Cortex of kidney (tissue), 1 donor: ENCODE measurements at places on chromosomes 1 and 21.

DNA sequence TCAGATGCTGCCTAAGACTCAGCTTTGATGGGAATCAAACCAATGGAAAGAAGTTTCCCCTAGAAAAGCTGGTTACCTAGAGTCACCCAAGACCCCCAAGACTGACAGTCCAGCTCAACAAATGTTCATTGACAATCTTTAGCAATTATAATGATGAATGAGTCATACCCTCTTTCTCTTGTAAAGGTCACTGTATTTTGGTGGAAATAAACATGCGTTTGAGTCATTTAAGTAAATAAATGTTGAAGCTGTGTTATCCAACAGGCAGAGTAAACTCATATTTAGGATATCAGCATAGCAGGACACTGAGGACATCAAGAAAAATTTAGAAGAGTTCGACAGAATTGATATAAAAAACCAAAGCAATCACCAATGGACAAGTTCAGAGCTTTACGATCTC is 295.9 kb downstream of the RGS7 start:
- no peak for DNase-seq

GRCh38 chr1:206634365-206635079 is 814 bp upstream of the DYRK3 start:
- no peak for DNase-seq

DNA sequence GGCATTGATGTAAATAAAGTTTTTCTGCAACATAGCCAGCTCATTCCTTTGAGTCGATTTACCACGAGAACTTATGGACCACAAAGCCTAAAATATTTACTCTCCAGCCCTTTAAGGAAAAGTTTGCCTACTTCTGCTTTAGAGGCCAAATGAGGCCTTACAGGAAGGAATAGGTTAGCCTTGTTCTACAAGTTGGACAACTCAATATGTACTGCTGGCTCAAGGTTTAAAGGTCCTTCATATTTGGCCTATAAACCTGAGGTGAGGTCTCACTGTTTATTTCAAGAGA is 144.5 kb upstream of the DNAH14 start:
- DNase-seq = no peak

- no peak for DNase-seq
Observed at GRCh38 chr1:45843474-45843905, 40.1 kb downstream of the MAST2 start.

- no peak for DNase-seq
Observed at GRCh38 chr1:211925016-211925415, 94.5 kb upstream of the LPGAT1 start.

GRCh38 chr1:185837711-185838110 is 103.5 kb downstream of the HMCN1 start:
- DNase-seq = no peak

- DNase-seq = no peak
Observed at GRCh38 chr1:78091215-78091813, 45.5 kb downstream of the GIPC2 start.

GRCh38 chr1:186374303-186375151 is 526 bp downstream of the TPR start:
- DNase-seq = no peak

DNA sequence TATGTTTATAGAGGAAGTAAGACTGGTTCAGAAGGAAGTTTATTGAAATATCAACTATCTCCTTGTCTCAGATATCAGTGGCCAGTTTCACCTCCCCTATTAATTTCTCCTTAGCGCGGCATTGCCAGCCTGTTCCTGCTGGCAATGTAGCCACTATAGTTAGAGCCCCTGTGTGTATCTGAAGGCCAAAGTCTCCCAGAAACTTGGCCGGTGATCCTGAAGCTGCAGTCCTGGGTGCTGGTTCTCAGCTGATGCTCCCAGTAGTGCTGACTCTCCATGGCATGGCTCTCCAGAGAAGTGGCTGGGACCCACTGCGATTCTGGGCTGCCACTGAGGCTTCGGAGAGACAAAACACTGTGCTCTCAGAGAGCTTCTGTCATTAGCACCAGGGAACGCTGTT is 59.9 kb downstream of the TNN start:
- no peak for DNase-seq

GRCh38 chr21:42818328-42818749 is 61.0 kb downstream of the WDR4 start:
- no peak for DNase-seq
